ENCODE measurements at places on chromosomes 7 and 10.

GRCh38 chr10:17431871-17432311 is 22.5 kb downstream of the ST8SIA6 start:
- no peak for DNase-seq

DNA sequence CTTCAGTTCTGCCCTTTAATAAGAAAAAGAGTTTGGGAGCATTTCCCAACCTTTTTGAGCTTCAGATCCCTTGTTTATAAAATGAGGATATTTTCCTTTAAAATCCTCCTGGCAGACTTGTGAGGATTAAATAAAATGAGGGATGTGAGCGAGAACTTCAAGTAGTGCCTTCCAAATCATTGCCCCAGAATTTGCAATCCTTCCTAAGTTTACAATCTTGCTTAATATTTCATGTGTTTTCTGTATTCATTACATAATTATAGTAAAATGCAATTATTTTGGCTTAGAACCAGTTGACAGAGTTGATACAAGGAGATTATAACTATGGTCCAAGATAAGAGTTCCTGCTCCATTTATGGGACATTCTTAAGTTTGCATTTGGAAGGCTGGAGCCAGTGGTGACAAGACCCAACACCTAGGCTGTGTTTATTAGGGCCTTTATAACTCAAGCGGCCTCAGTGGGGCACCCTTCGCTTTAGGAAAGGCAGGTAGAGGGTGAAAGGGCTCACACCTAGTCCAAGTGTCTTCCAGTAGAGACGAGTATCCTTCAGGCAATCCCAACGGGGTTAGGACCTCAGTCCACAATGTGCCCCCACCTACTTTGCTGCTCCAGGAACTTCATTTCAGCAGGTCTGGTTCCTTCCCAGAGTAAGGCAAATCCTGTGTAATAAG is 317.5 kb downstream of the WDR11 start:
- DNase-seq = no peak

DNA sequence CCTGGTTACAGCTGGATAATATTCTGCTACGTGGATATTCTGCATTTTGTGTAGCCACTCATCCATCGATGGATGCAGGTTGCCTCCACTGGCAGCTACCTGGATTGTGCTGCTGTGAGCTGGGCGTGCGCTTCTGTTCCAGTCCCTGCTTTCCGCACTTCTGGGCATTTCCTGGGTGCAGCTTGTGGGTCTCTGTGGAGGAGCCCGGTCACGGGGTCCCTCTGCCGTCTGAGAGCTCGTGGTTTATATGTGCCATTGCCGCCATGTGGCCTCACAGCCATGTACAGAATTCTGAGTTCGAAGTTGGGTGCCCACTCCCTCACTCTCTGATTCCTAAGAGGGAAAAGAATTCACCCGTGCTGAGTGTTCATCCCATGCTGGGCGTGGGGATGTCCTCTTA is 38.3 kb downstream of the JAKMIP3 start:
- no peak for DNase-seq

DNA sequence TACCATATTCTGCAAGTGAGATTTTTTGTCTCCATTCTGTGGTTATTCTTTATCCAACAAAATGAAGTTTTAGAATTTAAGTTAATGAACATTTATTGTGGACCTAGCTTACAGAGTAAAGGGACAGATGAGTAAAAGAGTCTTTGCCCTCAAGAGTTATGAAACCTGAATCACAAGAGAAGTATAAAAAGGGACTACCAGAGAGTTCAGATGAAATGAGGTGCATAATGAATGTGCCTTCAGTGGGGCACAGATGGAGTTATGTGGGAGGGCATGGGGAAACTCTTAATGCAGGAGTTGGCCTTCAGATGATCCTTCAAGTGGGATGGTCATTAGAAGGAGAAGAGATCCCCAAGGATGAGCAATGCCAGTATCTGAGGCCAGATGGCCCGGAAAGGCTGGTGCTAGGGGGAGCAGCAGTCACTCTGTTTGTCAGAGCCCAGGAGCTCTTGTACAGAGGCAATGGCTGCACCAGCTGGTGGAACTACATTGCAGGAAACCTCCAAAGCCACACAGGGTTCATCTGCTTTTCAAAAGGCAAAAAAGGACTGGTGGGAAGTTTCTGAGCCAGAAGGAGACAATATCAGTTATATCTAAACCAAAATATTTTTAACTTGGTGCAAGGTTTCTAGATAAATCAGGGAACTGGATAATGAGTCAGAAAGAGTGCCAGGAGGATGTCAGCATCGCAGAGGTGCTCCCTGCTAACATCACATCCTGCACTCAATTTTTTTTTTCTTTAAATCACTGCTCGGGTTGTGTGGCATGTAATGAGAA is 162.0 kb downstream of the KLF6 start:
- no peak for DNase-seq

GRCh38 chr10:25713894-25714240 is 220.2 kb upstream of the MYO3A start:
- no peak for DNase-seq

GRCh38 chr7:81710751-81711150 is 59.1 kb downstream of the HGF start:
- no peak for DNase-seq

DNA sequence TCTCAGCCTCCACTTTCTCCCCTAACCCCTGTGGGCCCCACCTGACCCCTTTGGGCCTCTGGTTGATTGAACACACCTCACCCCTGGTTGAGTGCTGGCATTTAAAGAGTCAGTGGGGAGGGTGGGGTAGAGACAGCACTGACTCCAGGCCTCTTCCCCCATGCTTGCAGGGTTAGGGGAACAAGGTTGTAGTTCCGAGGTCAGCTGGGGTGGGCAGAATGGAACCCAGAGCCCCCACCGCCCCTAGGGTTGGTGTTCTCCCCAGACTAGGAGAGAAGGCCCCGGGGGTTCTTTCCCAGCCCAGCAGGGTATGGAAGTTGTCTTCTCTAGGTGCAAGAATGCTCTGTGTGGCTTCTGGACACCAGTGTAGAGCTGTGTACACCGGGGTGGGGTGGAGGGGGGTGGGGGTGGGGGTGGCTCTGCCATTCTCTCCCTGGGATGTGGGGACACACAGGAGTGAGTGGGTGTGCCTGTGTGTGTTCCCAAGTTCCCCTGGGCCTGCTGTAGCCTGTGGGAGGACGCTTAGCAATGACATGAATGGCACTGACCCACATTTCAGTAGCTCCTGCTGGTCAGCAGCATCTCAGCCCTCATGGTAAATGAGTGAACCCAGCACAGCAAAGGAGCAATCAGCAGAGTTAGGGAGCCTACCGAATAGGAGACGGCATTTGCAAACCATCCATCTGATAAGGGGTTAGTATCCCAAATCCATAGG is 33.6 kb downstream of the PRF1 start:
- peak; percentile 46 for DNase-seq

DNA sequence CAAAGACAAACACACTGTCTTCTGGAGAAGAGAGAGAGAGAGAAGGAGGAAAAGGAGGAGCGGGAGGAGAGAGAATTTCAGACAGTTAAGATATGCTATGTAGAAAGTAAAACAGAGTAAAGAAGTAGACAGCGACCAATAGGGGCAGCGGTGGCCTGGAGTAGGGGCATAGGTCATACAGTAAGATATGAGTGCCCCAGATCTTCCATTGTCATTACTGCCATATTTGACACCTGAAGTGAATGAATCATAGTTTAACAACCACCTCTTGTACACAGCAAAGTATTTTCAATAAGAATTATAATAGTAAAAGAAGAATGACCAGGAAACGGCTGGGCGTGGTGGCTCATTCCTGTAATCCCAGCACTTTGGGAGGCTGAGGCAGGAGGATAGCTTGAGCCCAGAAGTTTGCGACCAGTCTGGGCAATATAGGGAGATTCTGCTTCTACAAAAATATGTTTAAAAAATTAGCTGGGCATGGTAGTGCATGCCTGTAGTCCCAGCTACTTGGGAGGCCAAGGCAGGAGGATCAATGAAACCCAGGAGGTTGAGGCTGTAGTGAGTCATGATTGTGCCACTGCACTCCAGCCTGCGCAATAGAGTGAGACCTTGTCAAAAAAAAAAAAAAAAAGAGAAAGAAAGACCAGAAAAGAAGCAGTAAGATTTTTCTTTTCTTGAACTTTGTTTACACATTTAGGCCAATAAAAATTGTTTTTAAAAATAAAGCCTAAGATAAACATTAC is 77.0 kb upstream of the GPR158 start:
- DNase-seq = no peak

GRCh38 chr7:121634356-121634755 is 238.2 kb upstream of the FAM3C start:
- no peak for DNase-seq

DNA sequence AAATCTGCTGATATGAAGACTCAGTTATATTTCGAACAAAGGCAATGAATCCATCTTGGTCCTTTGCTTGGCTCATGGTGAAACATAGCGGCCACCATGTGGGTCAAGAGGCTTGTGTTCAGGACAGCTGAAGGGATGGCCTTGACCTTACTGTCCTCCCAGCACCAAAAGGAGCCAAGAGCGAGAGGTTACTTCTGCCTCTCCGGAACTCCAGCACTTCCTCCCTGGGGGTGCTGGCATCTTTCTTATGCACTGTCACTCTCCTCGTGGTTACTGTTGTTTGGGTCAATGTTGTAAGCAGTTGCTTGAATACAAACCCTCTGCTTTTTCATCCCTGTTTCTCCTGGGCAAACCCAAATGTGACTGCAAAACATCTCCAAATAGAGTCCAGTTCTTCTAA is 100.6 kb downstream of the RBM20 start:
- DNase-seq = no peak

GRCh38 chr10:113183573-113183972 is 233.5 kb downstream of the TCF7L2 start:
- peak; percentile 38 for DNase-seq

- DNase-seq = no peak
Observed at GRCh38 chr7:111758332-111758731, 196.0 kb upstream of the IMMP2L start.

GRCh38 chr7:150447966-150448788 is 2.3 kb upstream of the GIMAP8 start:
- no peak for DNase-seq

DNA sequence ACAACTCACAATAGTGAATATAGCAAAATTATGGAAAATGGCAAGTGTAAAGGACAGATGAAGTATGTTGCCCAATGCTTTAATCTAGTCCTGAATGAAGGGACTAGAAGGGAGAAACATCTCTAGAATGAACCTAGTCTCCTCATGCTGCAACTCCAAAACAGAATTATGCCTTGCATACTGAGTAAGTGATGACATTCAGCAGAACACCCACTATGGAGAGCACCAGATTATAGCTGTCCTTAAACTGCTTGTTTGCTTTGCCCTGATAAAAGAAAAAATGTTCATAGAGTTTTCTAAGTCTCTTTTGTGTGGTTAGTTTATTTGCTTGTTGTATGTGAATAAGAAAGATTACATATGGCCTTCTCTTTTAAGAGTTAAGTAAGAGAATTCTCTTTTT is 7.8 kb upstream of the HGF start:
- no peak for DNase-seq

DNA sequence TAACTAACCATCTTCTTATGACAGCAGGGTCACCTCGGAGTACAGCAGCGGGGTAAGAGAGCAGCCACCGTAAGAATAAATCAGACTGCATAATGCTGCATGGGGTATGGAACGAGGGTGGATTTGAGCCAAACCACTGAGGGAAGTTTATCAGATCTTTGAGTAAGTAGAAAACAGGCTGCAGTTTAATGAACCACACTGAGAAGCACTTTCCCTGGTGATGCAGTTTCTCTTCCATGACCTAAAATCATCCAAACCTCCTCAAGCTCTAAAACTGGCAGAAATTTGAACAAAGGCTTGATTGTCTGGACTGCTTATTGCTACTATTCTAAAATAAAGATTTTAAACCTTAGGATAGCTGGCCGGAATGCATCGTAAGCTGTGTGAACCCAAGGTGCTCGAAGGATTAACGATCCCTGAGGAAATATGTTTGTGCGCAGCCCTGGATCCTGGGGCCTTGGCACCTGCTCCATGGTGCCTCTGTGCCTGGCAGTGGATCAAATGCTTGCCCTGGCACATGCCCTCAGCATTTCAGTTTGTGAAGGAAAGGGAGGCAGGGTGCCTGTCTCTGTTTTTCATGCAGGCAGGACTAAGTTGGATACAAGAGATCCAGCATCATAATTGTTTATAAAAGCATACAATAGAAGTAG is 322.7 kb downstream of the LHFPL3 start:
- peak; percentile 66 for DNase-seq

GRCh38 chr7:82373926-82374635 is 69.5 kb downstream of the CACNA2D1 start:
- no peak for DNase-seq
